ENCODE measurements at places on chromosomes 7 and 10.

GRCh38 chr7:104209063-104209462 lies 1.2 kb upstream of the ORC5 start:
- no peak for DNase-seq

DNA sequence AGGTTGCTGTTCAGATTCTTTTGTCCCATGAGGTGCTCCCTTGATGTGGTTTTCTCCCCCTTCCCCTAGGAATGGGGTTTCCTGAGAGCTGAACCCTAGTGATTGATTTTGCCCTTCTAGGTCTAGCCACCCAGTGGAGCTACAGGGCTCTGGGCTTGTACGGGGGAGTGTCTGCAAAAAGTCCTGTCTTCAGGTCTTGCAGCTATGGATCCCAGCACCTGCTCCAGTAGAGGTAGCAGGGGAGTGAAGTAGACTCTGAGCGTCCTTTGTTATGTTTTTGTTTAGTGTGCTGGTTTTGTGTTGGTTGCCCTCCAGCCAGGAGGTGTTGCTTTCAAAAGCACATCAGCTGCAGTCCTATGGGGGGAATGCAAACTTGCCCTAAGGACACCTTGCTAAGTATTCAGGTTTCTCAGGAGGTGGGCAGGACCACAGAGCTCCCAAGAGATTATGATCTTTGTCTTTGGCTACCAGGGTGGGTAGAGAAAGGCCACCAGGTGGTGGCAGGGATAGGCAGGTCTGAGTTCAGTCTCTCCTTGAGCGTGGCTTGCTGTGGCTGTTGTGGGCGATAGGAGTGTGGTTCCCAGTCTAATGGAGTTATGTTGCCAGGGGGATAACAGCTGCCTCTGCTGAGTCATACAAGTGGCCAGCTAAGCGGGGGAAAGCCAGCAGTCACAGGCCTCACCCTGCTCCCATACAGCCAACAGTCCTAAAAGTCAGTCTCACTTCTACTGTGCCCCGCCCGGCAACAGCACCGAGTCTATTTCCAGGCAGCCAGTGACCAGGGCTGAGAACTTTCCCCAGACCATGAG lies 92.4 kb upstream of the JCAD start:
- no peak for DNase-seq

- no peak for DNase-seq
These were observed 4.5 kb upstream of the BLNK start for GRCh38 chr10:96275685-96276418.

DNA sequence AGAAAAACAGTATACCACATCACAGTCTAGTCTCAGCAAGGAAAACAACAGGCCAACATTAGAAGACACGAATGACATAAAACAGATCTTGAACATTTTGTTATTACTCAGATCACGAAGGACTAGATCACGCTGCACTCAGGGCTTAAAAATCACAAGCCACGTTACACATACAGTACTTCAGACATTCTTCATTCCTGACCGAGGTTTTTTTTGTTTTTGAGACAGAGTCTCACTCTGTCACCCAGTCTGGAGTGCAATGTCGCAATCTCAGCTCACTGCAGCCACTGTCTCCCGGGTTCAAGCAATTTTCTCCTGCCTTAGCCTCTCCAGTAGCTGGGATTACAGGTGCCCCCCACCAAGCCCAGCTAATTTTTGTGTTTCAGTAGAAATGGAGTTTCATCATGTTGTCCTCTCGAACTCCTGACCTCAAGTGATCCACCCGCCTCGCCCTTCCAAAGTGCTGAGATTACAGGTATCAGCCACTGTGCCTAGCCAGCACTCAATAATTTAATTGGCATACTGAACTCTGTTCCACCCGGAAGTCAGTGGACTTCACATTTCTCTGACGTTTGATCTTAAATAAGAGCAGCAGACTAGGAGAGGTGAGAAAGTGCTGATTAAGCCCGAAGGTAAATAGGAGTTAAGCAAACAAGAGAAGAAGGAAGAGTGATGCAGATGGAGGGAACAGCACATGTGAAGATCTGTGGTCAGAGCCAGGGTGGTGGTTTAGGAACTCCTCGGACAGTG lies 3.5 kb downstream of the AIMP2 start:
- DNase-seq, result no peak

DNA sequence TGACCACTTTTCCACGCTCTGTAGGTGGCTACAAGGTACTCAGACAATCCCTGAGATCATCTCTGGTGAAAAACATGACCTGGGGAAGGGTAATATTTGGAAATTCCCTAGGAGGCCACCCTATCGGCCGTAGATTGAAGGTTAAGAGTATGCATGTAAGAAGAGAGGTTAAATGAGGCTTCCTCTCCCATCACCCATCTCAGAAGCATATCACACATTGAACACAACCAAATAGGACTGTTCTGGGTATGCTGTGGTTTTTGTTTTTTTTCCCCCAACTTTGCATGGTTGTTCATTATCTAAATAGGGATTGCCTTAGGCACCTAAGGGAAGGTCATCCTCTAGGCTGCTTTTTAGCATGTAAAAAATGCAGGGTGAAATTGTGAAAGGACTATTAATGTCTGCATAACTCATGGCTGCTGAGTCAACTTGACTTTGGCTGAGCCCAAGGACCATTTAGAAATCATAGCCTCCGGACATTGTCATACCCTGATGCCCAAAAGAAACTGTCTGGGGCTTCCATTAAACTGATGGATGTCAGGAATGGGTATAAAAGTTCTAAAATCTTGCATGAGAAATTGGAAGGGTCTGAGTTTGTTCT lies 24.7 kb upstream of the ST8SIA6 start:
- no peak for DNase-seq
